ENCODE measurements at places on chromosomes 4 and X. TPM values are rescaled to one million over a fixed set of nuclear protein-coding genes. Genes with fewer than 3 reads are reported as not detected.

The CSAG2 gene
- not detected for total RNA-seq

GRCh38 chr4:185874516-185875230 lies 62.7 kb upstream of the SORBS2 start:
- DNase-seq: no peak

GRCh38 chrX:19554786-19555185 lies 39.5 kb upstream of the MAP3K15 start:
- no peak for DNase-seq

DNA sequence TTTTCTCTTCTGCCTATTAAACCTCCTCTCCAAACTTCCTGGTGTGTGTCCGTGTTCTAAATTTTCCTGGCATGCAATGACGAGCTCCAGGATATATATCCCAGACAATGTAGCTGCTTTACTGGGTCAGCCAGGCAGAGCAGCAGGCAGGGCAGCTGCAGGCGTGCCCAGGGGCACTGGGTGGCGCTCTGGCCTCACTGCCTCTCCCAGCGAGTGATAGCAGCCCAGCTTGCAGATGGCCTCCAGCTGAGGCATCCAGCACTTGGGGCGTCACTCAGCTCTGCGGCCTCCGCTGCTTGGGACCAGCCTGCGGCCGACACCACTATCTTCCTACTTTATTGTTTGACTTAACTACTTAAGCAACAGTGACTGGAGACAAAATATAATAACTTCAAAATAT lies 23.0 kb upstream of the UBA6 start:
- DNase-seq: no peak

All from posterior vena cava (tissue), 2 donors.